A549 (cell line): ENCODE measurements at places on chromosomes 1 and 21. TPM values are rescaled to one million over a fixed set of nuclear protein-coding genes. Genes with fewer than 3 reads are reported as not detected.
A peak's percentile ranks its signal among the peaks of the same experiment; 100 is the strongest.

DNA sequence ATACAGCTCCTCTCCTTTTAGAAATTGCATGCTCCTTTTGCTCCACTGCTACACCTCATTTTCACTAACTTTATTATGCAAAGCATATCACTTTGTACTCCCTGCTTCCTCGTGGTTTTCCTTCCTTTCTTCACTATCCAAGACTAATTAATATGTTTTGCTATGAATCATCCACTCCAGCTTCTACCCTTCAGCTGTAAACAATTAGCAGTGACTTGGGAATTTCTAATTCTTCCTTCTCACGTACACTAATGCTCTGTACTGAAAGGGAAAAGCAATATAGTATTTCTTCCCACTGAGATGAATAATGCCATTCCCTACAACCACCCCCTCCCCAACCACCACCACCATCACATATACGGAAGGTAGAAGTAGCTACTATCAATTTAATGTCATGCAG lies 1917.0 kb downstream of the MRPL39 start:
- DNase-seq: no peak

DNA sequence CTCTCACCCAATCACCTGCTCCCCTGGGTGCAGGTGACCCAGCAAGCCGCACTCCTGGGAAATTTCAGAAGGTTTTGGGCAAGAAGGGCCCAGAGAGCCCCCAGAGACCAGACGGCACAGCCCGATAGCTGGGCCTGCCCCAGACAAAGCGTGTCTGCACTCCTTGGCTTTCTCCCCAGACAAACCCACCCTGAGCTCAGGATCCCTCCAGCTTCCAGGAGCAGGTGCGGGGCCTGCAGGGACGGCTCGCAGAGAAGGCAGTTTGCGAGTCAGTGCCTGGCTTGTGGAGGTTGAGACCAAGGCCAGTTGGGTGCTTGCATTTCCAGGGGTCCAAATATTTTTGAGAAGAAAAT lies 6.7 kb downstream of the PDE9A start:
- no peak for DNase-seq

GRCh38 chr21:33035147-33035546 lies 9.4 kb downstream of the OLIG2 start:
- no peak for DNase-seq

DNA sequence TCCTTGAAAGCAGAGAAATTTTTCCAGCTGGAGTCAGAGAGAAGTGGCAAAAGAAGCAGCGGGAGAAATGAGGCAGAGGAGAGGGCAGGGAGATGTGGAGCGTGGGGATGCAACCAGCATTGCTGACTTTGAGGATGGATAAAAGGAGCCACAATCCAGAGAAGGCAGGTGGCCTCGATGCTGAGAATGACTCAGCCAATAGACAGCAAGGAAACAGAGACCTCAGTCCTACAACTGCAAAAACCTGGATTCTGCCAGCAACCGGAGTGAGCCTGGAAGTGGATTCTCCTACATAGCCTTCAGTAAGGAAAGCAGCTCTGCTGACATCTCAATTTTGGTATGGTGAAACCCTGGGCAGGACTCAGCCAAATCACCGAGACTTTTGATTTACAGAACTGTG lies 128.9 kb upstream of the ATP1B1 start:
- no peak for DNase-seq

DNA sequence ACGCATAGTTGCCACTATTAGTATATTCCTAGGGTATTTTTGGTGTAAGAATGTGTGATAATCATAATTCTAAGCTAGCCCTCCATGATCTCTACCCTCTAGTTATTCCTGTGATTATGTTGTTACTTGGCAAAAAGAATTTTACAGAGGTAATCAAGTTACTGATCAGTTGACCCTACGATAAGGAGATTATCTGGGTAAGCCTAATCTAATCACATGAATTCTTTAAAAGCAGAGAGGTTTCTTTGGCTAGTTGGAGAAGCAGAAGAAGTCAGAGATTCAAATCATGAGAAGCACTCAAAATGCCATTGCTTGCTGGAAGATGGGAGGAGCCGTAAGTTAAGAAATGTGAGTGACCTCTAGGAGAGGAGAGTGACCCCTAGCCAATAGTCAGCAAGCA lies 72.7 kb downstream of the RPE65 start:
- no peak for DNase-seq

DNA sequence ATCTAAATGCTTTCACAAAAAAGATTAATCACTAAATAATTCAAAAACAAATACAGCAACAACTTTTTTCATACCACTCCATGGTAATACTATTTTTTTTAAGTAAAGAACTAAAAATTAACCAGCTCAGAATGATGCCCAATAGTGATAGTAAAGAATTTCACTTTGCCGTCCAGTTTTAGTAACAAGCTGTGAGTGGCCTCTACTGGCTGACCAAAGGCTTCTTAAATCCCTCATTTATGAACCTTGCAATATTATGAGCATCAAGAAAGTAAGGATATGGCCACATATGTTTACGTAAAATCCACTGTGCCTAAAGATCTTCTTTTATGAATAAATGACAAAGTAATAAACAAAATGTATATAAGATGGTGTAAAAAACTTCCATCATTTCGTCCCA lies 108.6 kb downstream of the GPATCH2 start:
- DNase-seq: peak; percentile 14

DNA sequence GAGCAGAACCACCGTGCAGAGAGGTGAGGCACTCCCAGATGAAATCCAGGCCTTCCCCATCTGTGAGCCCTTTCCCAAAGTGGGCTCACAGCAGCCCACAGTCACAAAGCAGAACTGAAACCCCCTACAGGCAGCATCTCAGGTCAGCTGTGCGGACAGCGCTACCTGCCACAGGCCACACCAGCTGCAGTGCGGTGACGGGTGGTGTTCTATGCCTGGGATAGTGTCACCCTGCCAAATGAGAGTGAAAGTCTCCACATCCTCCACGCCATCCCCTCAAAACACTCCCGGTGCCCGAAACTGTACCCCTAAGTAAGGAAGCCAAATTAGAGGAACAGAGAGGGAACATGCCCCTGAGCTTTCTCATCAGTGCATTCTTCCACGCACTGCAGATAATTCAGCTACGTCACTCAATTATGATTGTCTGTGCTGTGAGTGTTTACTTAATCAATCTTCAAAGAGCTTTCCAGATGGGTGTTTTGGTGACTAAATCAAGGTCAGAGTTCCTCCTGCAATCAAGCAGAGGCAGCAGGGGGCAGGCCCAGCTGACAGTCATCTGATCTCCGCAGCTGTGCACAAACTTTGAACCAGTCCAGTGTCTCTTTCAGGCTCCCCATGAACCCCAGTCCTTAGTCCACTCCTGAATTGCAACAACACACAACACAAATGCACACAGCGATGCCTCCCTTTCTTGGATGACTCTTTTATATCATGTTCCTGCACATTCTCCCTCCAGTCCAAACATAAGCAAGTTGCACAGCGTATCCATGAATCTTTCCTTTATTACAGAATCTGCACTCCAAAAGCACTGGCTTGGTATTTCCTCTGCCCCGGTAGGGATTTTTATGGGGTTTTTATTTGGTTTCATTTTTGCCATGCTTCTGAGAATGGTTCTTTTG lies 150.0 kb downstream of the TOMM20 start:
- peak; percentile 91 for DNase-seq

DNA sequence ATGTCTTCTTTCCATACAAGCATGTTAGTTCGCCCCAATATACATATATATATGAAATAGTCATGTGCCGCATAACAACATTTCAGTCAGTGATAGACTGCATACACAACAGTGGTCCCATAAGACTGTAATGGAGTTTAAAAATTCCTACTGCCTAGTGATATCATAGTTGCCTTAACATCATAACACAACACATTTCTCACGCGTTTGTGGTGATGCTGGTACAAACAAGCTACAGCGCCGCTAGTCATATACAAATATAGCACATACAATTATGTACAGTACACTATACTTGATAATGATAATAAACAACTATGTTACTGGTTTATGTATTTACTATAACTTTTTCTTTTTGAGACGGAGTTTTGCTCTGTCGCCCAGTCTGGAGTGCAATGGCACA lies 10.7 kb upstream of the SLAMF8 start:
- no peak for DNase-seq

GRCh38 chr21:22575165-22575584 lies 1577.0 kb downstream of the NCAM2 start:
- DNase-seq: no peak

DNA sequence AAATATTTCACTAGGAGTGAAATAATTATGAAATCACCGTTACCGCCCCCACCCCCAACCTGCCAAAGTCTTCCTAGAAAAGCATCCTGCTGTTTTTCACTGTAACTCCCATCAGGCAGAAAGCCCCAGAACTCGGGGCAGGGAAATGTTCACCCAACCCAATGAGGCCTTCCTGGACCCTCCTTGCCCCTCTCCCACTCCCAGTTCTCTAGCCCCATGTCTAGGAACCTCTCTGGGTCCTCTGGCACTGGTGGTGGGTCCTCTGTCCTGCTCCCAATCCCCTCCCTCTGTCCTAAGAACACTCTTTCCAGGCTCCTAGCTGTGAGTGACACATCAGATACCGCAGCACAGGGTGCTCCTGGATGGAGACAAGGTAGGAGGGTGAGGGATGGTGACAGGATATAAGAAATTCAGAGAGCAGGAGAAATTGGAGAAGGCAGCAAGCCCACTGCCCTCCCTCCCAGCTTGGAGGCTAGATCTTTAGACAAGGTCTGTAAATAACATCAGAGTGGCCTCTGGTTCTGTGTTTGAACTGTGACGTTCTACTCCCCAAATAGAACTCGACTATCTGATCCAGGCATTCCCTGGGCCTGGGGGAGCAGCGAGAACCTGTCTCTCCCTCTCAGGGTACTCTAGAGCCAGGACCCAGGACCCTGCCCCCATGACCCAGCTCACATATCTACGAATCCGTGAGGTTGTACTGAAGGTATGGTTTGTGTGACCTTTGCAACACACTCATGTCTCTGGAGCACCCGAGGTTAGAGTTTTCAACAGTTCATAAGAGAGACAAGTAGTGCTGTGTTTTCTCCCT lies 23.3 kb upstream of the BTG2 start:
- no peak for DNase-seq

Gene SSR2
- 255 to 266 TPM (median 261 TPM) in 3 replicates for polyA plus RNA-seq

Gene COL24A1
- polyA plus RNA-seq: 0.03 to 0.04 TPM (median 0.03 TPM) in 3 replicates

Gene LAMC1
- polyA plus RNA-seq: 85.8 to 106 TPM (median 93.7 TPM) in 3 replicates

Gene NPHS2
- polyA plus RNA-seq: not detected in 3 replicates
